Type B pancreatic cell (in vitro differentiated cells): ENCODE measurements at places on chromosomes 16 and 17. TPM values are rescaled to one million over a fixed set of nuclear protein-coding genes. Genes with fewer than 3 reads are reported as not detected.
A peak's percentile ranks its signal among the peaks of the same experiment; 100 is the strongest.

DNA sequence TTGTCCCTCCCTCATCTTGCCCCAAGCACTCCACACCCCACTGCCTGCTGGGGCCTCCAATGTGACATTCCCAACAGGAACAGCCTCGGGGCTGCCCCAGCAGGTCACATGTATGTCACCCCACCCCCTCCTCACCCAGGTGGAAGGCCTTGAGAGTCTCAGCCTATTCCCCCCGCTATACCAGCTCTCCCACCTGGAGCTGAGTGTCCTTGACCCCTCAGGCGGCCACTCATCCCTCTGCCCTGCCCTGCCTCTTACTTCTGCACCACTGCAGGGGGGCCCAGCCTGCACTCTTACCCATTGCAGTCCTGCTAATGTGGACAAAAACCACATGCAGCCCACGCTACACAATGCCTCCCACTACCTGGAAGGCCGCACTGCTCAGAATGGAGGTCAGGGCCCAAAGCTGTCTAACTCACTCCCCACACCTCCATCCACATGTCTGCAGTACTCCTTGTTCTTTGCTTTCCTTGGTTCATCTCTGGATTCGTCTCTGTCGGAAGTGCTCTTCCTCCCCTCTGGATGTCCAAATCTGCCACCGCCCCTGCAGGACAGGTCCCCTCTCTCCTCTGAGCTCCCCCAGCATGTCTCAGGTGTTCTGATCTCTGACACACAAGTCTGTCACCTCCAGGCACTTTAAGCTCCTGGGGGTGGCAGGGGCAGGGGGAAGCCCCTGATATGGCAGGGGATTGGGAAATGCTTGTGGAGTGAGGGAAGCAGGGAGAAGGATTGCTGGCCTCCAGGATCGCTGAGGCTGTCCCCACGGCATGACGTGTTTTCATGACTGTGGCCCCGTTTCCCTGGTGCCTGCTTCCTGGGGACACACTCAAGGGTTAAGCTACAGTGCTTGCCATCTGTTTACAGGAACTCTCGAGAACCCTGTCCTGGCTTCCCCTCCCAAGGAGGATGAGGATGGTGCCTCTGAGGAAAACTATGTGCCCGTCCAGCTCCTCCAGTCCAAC lies 20.8 kb downstream of the TRPV2 start:
- no peak for DNase-seq

GRCh38 chr17:82950525-82951102 lies 110.8 kb upstream of the ZNF750 start:
- DNase-seq, result peak; percentile 24

DNA sequence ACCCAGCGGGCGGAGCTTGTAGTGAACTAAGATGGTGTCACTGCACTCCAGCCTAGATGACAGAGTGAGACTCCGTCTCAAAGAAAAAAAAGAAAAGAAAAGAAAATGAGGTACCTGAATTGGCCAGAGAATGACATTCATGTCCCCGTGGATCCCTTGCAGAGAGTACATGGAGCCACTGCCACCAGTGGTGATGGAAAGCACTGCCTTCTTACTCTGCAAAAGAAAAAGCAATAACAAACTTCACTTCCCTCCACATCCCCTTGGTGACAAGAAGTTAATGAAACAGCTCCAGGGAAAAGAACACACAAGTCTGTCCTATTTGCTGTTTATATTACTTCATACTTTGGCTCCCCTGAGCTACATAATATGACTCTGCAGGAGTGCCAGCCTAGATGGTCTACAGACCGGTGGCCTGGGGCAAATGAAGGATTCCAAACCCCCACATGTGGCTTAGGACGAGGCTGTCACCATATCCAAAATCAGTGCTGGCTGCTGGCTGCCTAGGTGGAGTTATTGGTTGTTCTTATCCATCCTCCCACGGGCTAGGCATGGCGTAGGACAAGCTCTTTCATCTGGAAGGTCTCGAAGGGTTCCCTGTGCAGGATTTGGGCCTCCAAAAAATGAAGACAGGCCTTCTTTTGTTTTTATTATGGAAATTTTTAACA lies 13.3 kb downstream of the NQO1 start:
- DNase-seq, result no peak

DNA sequence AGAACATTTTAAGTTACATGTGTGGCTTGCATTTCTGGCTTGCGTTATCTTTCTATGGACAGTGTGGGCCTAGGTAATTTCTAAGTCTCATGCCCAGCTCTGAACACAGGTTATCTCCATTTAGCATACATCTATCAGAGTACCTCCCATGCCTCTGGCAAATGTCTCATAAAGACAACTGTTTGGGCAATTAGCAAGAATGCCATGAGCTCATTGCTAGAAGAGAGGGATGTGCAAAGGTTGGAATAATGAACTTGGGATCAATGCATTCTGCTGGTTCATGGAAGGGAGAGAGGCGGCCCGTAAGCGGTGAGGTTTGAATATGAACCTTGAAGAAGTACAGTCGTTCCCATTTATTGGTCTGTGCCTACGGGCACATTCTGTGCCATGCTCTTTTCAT lies 14.4 kb downstream of the SYT17 start:
- no peak for DNase-seq

GRCh38 chr16:4613636-4614570 lies 785 bp downstream of the UBALD1 start:
- no peak for DNase-seq

- DNase-seq, result peak; percentile 70
These were observed 534 bp downstream of the GPATCH8 start for GRCh38 chr17:44502598-44503146.

- no peak for DNase-seq
These were observed 5.1 kb upstream of the TRIM25 start for GRCh38 chr17:56918916-56919315.

GRCh38 chr17:40203131-40203530 lies 16.0 kb upstream of the WIPF2 start:
- DNase-seq, result no peak

DNA sequence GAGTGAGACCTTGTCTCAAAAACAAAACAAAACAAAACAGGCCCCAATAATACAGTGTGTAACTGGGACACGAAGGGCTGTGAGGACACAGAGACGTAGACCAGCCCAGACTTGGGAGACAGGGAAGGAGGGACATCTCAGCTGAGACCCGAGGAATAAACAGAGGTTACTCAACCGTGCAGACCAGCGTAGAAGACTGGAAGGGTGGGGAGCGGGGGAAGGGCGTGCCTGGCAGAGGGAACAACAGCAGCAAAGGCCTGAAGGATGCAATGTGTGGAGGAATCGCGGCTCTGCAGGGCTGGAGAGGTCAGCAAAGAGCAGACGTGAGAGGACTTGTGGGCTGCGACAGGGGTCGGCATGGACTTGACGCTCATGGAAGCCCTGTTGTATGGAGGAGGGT lies 11.6 kb upstream of the CES4A start:
- DNase-seq, result no peak

- DNase-seq, result no peak
These were observed 13.5 kb upstream of the SLC47A2 start for GRCh38 chr17:19729900-19730299.

GRCh38 chr17:39665642-39666224 lies 584 bp downstream of the TCAP start:
- no peak for DNase-seq

- no peak for DNase-seq
These were observed 144.7 kb upstream of the CHMP6 start for GRCh38 chr17:80846932-80847331.

- no peak for DNase-seq
These were observed 9.5 kb downstream of the ADGRG1 start for GRCh38 chr16:57637965-57638364.

GRCh38 chr16:87303431-87303930 lies 13.7 kb downstream of the C16orf95 start:
- no peak for DNase-seq

DNA sequence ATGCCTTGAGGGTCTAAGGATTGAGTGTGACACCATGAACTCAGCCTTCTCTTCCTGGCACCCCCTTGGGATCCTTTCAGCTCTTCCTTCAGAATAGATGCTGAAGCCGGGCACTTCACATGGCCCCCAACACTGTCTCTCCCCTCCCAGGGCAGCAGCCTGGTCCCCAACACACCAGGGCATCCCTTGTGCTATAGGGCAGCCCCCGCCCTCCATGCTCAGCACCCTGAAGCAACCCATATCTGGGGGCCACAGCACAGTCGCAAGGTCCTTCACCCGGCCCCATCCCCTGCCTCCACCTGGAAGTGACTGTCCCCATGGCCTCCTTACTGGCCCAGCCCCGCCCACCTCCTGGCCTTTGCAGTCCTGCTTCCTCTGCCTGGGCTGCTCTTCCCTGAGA lies 143.1 kb downstream of the C16orf95 start:
- no peak for DNase-seq

- DNase-seq, result no peak
These were observed 137.5 kb upstream of the PLCG2 start for GRCh38 chr16:81641395-81642106.

GRCh38 chr17:10648956-10649355 lies 8.2 kb downstream of the MYH3 start:
- DNase-seq, result no peak

- DNase-seq, result no peak
These were observed 38.1 kb downstream of the SOCS1 start for GRCh38 chr16:11217651-11218603.

GRCh38 chr16:10981697-10982216 lies 37.4 kb downstream of the CLEC16A start:
- DNase-seq, result no peak

DNA sequence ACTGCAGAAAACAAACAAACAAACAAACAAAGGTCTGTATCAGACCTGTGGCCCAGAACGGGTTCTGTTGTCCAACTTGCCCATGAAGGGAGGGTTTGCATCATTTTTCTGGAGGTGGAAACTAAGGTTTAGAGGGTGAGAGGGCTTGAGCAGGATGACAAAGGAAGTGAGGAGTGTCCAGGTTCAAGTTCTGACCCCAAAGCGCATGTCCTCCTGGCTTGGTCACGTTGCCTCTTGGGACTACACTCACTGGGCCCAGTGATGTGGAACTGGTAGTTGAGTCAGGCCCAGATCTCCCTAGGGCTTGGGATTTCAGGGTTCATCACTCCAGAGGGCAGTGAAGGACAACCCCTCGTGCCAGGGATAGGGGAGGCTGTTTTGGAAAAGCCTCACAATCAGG lies 1.8 kb downstream of the SREBF1 start:
- no peak for DNase-seq

DNA sequence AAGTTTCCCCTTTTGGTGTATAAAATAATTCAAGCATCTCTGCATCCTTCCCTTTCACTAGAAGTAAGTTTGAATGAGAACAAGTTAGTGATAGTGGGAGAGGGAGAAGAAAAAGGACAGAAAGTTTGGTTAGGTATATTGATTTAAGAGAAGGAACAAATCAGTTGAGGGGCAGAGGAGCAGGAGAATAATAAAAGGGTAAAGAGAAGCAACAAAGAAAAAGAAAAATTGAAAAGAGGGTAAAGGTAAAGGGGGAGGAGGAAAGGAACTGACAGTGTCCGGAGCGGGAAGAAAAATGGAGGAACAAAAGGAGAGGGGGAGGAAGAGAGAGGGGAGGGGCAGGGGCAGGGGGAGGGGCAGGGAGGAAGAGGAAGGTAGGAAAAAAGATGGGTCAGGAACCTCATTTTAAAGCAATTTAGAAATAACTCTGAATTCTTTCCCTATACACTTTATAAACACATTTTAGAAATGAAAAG lies 6.3 kb upstream of the IGF2BP1 start:
- DNase-seq, result no peak

DNA sequence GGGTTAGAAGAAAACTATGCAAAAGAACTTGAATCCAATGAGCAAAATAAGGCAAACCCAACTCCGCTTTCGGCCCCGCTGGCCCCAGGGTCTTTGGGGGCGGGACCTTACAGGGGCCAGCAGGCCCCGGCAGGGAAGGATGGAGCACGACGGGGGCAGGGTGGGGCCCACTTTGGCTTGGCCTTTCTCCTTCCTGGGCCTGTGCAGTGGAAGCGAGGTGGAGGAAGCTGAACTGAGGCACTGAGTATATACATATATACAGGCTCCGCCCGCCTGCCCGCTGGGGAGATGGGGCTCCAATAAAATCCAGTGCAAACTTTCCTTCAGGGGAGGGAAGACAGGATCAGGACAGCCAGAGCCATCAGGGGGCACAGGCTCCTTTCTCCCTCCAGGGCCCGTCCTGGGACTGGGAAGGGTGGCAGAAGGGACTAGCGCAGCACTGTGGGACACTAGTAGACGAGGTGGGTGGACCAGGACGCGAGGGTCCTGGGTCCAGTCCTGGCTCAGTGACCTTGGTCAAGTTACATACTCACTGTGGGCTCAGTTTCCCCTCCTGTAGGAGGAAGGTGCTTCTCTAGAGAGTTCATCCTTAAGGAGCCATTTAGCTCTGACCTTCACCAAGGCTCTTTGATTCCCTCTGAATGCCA lies 20.9 kb upstream of the MPO start:
- no peak for DNase-seq

- no peak for DNase-seq
These were observed 7.9 kb downstream of the ARHGAP27 start for GRCh38 chr17:45424769-45425124.

DNA sequence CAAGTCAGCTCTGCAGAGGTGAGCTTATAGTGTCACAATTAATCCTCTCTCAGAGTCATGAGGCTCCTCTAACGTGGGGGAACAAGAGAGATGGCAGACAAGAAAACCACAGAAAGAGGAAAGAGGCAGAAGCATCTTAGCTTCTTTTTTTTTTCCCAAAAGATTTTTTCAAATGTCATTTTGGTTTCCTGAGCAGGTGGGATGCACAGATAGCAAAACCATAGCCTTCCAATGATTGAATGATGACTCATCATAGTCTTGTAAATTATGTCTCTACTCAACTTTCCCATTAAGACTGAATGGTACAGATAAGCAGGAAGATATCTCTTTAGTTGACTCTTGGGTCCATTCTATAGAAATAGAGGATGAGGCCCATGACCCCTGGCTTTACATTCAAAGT lies 162.8 kb upstream of the ZFHX3 start:
- DNase-seq, result no peak

DNA sequence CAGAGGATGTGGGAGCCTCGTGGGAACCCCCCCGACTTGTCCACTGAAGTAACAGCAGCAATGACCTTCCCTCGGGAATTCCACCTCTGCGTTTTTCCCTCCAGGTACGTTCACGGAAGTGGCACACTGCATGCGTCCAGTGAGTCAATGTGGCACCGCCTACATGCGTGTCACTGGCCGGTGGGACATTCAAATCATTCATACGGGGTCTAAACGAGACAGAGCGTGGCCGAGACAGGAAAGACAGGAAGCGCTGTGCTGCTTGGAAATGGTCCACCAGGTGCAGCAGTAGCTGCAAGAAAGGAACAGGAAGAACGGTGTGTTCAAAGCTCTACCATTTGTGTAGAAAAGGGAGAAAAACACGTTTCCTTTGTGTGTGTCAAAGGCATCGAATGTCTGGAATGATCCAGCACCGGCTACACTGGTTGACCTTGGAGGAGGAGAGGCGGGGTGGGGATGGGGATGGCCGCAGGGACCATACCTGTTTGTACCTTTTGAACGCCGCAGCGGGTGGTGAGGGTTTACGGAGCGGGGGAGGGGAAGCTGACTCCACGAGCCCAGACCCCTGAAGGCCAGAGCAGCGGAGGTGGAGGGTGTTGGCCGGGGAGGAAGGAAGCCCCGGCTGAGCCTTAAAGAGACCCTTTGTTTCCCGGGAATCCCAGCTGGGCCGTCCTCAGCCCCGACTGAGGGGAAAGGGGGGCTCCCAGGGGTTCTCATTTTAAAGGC lies 1.7 kb upstream of the PGAP6 start:
- DNase-seq, result no peak

The ALOX12 gene
- 0.34 and 2.1 TPM in 2 replicates for total RNA-seq

The PNMT gene
- 3.3 and 5.4 TPM in 2 replicates for total RNA-seq

The CLEC19A gene
- total RNA-seq, result not detected in 2 replicates

The HASPIN gene
- 5.2 and 13.1 TPM in 2 replicates for total RNA-seq

The KRT12 gene
- not detected in 2 replicates for total RNA-seq

The OSGIN1 gene
- 4.0 and 15.5 TPM in 2 replicates for total RNA-seq

The CAMTA2 gene
- total RNA-seq, result 26.3 and 35.6 TPM in 2 replicates

The CCL4 gene
- total RNA-seq, result 0.57 TPM in 1 of 2 replicates, not detected in the other

The PLA2G15 gene
- total RNA-seq, result 20.1 and 22.1 TPM in 2 replicates

The MTHFSD gene
- 18.2 and 20.2 TPM in 2 replicates for total RNA-seq

The CCL1 gene
- not detected in 2 replicates for total RNA-seq
